Left ventricle myocardium inferior (tissue), 1 donor: ENCODE measurements at places on chromosomes 3 and 15. TPM values are rescaled to one million over a fixed set of nuclear protein-coding genes. Genes with fewer than 3 reads are reported as not detected.

DNA sequence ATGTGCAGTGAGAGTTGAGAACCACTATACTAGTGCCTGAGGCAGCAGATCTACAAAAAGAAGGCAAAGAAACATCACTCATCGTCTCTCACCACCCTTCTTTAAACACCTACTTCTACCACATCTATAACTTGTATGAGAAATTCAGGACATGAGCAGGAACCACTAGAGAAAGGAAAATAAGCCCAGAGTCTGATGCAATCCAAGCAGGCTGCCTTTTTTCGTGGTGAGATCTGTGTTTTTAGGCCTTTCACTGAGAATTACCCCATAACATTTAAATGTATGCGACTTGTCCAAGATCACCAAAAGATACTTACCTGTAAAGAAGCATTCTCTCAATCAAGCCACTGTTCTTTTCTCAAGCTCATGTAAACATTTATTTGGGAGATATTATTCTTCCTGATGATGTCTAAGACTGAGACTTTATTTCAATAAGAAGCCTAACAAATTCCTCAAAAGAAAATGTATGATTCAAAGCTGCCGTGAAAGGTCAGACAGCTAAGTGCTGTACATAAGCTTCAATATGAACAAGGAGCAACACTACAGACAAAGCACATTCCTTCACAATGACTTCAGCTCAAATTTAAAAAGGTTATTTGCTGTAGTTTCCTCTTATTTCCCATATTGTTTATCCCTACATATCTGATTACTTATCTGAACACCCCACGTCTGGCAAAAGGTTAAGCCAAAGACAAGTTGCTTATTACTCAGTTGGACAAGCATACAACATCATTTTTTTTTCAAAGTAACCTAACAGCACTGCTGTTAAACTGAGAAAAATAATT is 16.5 kb downstream of the SPICE1 start:
- no peak for DNase-seq

- no peak for DNase-seq
These were observed 22.8 kb downstream of the MYO1E start for GRCh38 chr15:59349680-59350420.

DNA sequence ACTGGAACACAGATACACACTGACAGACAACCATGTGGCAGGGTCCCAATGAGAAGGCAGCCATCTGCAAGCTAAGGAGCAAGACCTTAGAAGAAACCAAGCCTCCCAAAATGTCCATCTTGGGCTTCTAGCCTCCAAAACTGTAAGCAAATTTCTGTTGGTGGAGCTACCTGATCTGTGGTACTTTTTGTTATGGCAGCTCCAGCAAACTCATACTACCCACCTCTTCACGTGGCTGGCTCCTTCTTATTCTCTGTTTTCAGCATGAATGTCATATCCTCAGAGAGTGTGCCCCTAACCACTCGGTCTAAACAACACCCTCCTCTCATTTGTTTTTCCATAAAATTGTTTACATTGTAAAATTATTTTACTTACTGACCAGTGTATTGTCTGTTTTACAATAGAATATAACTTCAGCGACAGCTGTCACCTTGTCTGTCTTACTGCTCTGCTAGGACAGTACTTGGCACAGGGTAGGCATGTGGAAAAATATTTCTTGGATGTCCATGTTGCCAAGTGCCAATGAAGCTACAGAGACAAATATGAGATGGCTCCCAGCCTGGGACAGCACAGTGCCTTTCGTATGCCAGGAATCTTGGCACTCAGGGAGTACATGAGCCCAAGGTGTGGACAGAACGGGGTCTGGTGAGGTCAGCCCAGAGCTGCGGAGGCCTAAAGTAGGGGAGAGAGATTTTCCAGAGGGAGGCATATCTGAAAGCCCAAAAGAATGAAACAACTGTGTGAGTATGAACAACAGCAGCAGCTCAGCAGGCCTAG is 17.4 kb upstream of the SLC25A36 start:
- DNase-seq = peak; percentile 66

GRCh38 chr3:49802719-49803464 is at the start of gene INKA1:
INKA1 (plus strand) TSS chr3:49803261; CDS start chr3:49803393, 132 bp downstream.
- DNase-seq = peak; percentile 90

DNA sequence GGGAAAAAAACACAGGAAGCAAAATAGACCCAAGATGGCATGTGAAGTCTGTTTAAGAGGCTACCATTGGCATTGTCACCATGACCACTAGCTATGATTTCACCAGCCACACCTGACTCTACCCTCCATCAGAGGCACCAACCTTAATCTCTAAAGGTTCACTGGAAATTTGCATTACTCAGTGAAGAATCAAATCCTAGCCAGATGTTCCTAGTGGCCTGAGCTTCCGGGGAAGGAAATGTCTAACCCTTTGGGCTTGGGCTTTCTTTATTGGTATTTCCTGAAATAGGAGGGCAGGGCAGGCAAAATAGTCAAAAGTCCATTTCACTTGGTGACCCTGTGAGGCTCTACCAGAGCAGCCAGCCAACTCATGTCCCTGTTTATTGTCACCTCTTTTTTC is 110.9 kb upstream of the PHLDB2 start:
- no peak for DNase-seq

PLAAT1 gene
- total RNA-seq = 8.1 TPM

- DNase-seq = peak; percentile 92
These were observed 49.5 kb downstream of the CYP11A1 start for GRCh38 chr15:74317820-74318375.

DNA sequence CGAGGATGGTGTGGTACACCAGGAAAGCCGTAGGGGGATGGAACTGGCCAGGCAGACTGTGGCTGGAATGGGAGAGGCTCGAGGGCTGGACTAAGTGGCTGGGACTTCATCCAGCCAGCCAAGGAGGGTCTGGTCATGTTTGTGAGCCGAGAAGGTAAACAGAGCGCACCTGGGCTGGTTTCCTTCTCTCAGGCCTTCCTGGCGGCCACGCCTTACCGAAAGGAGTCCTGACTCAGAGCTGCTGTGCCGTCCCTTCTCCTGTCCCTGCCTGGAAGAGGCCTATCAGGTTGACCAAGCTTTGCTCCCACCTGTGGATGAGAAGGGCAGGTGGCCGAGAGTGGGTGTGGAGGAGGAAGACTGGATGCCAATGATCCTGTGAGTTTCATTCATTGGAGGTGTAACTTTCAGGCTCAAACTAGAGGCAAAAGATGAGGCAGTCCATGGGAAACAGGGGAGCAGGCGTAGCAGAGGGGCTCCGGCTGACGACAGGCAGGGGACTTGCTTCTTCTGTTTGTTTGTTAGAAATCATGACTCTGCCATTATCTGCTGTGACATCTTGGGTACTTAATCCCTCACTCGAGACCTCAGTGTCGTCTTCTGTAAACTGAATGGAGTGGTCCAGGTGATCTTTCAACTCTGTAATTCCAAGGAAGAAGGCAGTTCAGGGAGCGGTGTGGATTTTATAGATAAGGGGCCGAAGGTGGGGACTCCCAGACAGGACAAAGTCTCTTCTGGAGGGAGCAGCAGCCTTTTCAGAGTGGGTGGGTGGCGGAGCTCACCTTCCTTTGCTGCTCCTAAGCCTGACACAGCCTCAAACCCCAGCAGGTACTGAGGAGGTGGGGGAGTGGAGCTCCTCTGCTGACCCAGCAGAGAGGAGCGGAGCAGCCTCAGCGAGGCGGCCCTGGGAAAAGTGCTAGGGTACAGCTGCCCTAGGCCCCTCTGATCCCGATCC is 71.8 kb upstream of the GATM start:
- no peak for DNase-seq

DNA sequence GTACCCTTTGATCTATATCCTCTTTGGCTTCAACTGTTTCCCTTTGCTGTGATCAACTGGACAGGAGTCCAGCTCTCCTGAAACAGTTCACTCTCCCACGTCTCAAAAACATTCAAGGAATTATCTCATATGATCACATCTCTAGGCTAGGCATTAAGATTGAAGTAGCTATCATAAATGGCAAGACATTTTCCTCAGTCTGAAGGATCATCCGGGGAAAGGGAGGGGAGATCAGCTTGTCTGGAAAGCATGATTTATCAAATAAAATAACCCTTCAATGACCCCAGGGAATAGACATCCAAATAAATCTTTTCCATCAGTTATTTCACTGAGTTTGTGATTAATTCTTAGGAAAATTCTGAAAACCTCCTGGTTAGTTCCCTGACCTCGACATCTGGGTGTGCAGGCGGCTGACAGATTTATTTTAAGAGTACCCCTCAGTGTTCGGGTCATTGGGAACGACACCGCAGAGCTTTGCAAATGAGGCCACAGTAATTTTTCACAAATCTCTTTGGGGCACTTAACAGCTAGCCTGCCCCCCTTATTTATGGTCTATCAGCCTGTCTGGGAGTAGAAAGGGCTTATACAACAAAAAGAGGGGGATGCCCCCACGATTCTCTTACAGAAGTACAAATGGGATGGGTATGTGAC is 65.8 kb downstream of the NSMCE3 start:
- DNase-seq = no peak

- no peak for DNase-seq
These were observed 62.9 kb downstream of the ATG7 start for GRCh38 chr3:11335056-11335608.

DNA sequence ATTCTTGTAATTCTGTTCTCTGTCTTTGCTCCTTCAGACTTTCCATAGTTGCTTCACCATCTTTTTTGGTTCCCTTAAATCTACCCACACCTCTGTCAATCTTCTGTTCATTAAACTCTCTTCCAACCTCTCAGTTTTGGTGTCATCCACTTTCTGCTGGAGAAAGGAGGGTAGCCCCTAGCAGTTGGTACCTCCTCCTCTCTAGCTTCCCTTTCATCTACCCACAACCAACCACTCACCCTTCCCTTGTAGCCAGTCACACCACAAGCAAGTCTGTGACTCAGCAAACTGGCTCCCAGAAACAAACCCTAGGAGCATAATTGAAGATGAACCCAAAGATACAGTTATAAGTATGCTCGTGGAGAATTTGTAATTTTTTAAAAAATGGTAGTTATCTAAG is 318.6 kb downstream of the FHIT start:
- DNase-seq = no peak

DNA sequence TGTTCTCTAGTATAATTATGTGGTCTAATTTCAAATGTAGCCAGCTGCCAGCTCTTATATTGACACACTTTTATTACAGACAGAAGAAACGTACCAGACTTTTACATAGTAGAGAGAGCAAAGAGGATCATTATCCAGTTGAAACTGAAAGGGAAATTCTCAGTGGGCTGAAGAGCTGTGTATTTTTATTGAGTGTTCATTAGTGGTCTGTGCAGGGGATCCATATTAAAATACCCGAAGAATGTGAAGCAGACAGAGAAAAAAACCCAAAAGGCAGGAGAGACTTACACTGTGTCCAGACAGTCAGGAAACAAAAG is 41.3 kb downstream of the MYRIP start:
- no peak for DNase-seq

SPATA12 gene
- total RNA-seq = not detected

GRCh38 chr15:70044168-70044567 is 53.5 kb downstream of the TLE3 start:
- no peak for DNase-seq

ARNT2 gene
- 3.6 TPM for total RNA-seq

- DNase-seq = no peak
These were observed 25.7 kb upstream of the ANO10 start for GRCh38 chr3:43647331-43648166.

PSTPIP1 gene
- 3.5 TPM for total RNA-seq

DNA sequence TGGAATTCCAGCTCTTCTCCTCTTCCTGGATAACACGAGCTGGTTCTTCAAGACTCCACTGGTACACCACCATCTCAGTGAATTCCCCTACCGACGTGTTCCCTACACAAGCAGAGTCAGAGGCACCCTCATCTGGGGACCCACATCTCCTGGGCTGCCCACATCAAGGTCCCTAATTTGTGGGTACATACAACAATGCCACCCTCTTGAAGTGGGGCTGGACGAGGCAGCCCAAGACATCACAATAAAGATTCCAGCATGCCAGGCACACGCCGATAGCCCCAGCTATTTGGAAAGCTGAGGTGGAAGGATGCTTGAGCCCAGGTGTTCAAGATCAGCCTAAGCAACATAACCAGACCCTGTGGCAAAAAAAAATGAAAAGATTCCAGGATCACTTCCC is 221.2 kb upstream of the LINGO1 start:
- DNase-seq = no peak

DNA sequence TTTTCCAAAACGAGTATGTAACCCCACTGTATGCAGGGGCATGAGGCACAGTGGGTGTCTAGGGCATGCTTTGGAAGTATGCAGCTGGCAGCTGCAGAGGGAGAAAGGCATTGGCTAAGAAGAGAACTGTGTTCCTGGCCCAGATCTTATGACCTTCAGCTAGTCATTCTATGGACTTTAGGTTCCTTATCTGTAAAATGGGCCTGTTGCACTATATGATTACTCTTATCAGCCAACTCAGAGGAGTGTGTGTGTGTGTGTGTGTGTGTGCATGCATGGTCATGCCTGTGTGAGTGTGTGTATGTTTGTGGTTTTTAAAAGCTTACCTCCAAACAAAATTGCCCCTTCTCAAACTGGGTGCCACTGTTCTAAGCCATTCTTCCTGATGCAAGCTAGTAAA is 27.4 kb upstream of the CHST2 start:
- no peak for DNase-seq

ZPLD1 gene
- not detected for total RNA-seq

- no peak for DNase-seq
These were observed 25.1 kb downstream of the SHISA5 start for GRCh38 chr3:48478626-48479555.

- DNase-seq = no peak
These were observed 187.7 kb downstream of the SATB1 start for GRCh38 chr3:18237251-18238005.

GRCh38 chr15:97966924-97967620 is 6.6 kb downstream of the ARRDC4 start:
- DNase-seq = no peak

DNA sequence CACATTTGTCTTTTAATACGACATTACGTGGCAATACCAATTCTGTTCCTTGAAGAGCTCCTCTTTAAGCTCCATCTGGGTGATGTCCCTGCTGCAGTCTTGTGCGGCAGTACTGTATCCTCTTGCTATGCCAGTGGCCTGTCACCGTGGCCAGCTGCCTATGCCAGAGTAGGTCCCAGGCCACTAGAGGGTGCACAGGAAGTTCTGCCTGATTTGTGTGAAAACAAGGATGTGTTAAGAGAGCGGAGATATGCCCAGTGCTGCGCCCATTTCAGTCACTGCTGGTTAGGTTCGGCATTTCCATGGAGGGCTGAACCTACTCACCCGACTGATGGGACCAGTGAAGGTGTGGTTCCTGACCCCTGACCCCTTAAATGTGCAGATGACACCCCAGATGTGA is 25.2 kb downstream of the NIPA1 start:
- peak; percentile 23 for DNase-seq

DNA sequence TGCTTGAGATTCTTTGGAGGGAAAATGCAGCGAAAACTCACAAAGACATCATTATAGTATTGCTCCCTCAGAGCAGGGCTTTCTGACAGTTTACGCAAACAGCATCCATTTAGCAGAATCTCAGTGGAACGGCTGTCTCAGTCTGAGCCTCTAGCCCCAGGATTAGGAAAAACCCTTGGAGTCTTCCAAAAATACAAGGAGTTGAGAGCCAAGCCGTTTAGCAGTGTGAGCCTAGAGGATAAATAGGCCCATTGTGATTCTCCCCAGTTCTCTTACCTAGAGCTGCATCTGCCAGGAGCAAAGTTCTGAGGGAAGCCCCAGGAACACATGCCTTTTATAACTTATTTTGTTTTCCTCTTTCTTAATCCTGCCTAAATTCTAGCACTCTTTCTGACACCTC is 359.6 kb downstream of the NTRK3 start:
- DNase-seq = no peak
